Right lung (tissue), 10 donors: ENCODE measurements at places on chromosomes 13 and 19. TPM values are rescaled to one million over a fixed set of nuclear protein-coding genes. Genes with fewer than 3 reads are reported as not detected.

NKG7 gene
- 5.7 TPM for polyA plus RNA-seq

GRCh38 chr19:21434967-21435544 lies 38.1 kb downstream of the ZNF493 start:
- DNase-seq, result no peak

GRCh38 chr13:47908197-47908902 lies 92.7 kb downstream of the SUCLA2 start:
- DNase-seq, result no peak

DNA sequence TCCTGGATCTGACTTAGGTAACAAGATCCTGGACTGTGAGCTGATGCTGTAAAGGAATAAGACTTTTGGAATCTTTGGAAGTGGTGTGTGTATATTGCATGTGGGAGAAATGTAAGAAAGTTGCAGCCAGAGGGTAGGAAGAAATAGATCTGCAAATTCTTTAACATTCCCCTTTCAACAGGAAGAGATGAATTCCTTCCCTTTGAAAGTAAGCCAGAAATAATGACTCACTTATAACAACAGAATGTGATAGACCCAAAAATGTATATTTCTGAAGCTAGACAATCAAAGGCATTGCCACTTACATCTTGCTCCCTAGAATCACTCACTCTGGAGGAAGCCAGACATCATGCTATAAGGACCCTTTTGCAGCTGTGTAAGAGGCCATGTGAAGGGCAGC lies 9.8 kb upstream of the SIAH3 start:
- DNase-seq, result no peak

DNA sequence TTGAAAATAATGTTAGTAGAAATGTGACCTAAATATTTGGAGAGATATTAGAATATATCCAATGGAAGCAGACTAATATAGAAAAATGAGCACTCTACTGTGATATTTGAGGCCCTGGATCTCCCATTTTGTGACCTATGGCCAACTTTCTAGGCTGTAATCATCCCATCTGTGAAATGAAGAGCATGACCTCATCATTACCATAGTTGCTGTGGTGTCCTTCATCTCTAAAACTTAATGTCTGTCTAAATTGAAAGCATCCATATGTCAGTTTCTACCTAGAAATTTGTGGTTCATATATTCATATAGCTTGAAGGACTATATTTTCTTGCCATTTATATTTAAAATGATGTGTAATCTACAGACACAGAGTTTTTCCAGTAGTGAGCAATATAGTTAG lies 41.6 kb downstream of the PAN3 start:
- DNase-seq, result no peak

LRFN3 gene
- polyA plus RNA-seq, result 7.7 TPM

TMTC4 gene
- polyA plus RNA-seq, result 23.0 TPM

- no peak for DNase-seq
These were observed 4.6 kb upstream of the EPS8L1 start for GRCh38 chr19:55071129-55071502.

- DNase-seq, result no peak
These were observed 14.1 kb downstream of the SHANK1 start for GRCh38 chr19:50705422-50706019.
